ENCODE measurements at places on chromosomes 2 and 18.

- DNase-seq: no peak
These were observed 56.0 kb upstream of the NFU1 start for GRCh38 chr2:69493268-69493667.

DNA sequence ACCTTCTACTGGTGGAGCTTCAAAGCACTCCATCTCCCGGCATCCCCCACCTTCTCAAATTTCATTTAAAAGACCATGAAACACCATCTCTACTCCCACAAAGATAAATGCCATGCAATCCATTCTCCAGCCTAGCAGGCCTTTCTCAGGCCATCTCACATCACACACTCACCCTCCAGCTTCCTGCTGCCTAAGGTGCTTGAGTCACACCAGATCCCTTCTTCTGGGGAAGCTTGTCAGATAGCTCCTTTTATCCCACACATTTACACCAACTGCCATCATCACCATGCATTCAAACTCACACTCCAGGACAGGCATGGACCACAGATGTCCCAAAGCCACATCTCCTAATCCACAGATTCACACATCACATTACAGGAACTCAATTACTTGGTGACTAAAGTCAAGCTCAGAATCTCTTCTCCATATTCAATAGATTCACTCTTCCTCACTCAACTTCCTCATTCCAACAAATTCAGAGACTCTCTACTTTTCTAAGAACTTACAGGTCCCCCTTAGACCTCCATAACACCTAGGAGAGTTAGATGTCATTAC lies 292.5 kb downstream of the TNS1 start:
- no peak for DNase-seq

GRCh38 chr2:226227341-226227740 lies 572.3 kb downstream of the IRS1 start:
- no peak for DNase-seq

DNA sequence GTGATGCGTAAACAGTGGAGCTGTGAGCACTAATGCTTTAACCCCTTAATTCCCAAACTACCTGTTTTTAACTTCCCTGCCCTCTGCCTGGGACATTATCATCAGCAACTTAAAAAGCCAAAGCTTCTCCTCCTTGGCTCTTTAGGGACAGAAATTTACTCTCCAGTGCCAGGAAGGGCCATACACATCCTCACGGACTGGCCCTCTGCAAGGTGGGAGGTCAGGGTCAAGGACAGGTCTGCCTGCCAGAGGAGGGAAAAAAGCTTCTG lies 21.5 kb downstream of the KCTD1 start:
- no peak for DNase-seq

- no peak for DNase-seq
These were observed 109.6 kb upstream of the SPOPL start for GRCh38 chr2:138391946-138392345.

DNA sequence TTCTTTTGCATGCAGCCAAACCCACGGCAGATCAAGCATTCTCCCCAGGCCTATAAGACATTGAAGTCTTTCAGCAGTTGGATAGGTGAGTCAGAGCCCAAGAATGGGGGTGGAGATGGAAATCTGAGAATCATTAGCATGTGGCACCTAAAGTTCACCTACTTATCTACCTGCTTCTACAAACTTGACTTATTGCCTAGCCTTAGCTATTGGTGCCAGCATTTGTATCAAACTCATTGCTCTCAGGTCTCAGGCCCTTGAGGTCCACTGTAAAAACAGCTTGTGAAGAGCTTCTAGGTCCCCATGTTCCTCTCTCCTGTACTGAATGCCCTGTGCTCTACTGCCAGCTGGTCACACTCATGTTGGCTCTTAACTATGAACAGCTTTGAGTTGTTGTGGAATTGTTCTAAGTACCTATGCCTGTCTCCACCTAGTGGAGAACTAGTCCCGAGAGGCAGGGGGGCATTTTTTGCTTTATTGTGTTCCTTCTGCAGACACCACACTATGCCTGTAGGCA lies 278.4 kb upstream of the SPRED2 start:
- no peak for DNase-seq

GRCh38 chr2:231472816-231473215 lies 8.5 kb upstream of the NCL start:
- DNase-seq: no peak

DNA sequence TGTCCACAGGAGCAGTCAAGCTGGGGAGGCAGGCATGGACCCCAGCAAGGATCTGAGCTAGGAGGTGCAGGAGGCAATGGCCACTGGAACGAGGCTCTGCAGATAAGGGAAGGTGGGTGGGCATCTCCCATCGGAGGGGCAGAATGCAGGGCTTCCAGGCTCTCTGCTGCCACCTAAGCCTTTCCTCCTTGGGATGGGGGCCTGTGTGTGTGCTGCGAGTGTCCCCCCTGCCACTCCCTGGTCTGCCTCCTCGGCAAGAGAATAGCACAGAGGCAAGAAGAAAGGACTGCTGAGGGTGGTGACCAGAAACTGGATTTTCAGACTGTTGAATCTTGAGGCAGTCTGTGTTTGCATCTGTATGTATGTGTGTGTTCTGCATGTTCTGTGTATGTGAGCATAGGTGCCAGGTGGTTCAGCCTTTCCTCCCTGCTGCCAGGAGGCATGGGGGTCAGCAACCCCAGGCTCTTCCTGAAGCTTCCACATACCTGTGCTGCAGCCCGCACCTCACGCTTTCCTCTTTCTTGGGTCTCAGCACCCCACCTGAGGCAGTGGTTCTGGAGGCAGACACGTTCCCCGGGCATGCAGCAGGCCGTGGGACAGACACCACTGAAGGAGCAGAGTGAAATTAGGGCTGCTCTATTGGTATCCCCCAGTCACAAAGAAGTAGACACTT lies 86.7 kb downstream of the EPAS1 start:
- DNase-seq: no peak

DNA sequence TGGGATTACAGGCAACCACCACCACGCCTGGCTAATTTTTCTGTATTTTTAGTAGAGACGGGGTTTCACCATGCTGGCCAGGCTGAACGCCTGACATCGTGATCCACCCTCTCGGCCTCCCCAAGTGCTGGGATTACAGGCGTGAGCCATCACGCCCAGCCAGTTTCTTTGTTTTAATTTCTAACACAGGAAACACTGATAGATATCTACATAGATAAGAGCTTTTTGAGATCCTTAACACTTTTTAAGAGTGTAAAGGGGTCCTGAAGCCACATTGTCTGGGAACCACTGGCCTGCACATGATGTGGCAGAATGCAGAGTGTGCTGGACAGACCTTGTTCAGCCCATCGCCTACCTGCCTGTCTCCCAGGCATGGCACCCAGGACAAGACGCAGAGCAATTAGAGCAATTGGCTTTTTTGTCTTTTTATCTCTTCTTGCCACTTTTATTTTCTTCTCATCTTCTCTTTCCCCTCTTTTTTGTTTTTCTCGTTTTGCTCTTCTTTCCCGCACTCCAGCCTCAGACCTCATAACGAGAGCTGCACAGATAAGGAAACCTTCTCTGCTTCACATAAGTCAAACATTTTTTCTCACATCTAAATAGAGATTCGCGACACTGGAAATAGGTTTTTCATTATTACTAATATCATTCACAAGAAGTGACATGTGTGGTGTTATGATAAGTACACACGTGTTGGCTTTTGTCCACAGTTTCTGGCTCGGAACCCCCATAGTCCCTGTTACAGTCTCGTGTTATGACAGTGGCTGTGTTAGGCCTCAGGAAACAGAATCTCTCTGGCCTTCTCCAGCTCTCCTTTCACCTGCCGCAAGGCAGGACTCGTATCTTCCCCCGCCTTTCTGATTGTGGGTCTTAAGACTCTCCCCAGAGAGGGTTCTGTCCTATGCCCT lies 25.2 kb upstream of the GPR55 start:
- DNase-seq: no peak

DNA sequence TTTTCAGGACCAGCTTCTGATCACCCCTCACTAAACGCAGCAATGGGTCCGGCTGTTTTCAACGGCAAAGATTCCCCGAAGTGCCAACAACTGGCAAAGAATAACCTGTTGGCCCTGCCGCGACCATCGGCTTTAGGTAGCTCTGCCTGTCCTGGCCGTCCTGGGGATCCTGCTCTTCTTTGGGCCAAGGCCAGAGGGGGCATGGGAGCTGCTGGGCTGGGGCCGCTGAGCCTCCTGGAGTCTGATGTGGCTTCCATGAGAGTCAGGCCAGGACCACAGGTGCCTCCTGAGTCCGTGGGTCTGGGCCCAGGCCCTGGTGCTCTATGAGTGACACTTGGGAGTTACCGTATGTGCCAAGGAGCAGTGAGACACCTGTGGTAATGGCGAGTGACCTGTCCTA lies 46.9 kb downstream of the GREB1 start:
- DNase-seq: no peak

GRCh38 chr2:96888072-96889011 lies 18.5 kb upstream of the SEMA4C start:
- no peak for DNase-seq

GRCh38 chr2:16408331-16409005 lies 257.2 kb downstream of the CYRIA start:
- no peak for DNase-seq

DNA sequence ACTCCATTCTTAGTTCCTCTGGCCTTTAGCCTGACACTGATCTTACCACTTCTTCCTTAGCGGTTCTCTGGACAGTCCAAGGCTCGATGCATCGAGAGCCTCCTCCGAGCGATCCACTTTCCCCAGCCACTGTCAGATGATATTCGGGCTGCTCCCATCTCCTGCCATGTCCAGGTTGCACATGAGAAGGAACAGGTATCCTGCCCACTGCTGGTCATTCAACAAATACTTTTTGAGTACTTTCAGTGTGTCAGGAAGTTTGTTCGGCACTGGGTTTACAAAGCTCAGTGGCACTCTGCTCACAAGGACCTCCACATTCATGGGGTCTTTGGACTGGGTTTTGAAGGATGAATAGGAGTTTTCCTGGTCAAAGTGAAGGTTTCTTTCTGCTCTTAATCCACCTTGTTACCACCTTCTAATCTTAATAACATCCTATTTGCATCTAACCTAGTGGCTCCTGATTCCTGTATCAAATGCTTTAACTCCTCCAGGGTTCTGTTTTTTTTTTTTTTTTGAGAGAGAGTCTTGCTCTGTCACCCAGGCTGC lies 25.8 kb downstream of the GCKR start:
- no peak for DNase-seq

DNA sequence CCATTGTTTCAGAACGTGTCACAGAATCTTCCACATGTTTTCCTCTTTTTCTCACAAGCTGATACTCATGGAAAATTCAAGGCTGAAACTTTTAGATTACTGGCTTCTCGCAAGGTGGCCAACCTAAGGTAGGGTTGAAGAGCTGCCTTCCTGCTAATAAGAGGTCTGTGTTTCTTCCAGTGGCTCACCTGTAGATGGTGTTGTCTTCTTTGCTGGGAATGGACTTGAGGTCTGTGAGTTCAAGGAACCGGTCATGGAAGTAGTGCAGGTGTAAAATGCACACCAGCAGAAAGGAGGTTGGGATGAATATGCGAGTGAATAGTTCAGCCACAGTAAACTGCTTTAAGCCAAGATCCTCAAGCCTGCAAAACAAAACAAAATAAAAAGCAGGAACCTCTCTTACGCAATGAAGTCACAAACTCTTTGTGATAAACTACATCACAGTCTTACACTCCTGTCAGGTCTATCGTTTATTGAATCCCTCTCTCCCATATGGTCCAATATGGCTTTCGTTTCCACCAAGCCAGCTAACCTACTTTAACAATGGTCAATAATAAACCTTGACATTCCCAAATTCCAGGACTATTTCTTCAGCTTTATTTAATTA lies 258.9 kb downstream of the NAPG start:
- no peak for DNase-seq

GRCh38 chr2:1698188-1698945 lies 45.9 kb downstream of the PXDN start:
- DNase-seq: no peak

DNA sequence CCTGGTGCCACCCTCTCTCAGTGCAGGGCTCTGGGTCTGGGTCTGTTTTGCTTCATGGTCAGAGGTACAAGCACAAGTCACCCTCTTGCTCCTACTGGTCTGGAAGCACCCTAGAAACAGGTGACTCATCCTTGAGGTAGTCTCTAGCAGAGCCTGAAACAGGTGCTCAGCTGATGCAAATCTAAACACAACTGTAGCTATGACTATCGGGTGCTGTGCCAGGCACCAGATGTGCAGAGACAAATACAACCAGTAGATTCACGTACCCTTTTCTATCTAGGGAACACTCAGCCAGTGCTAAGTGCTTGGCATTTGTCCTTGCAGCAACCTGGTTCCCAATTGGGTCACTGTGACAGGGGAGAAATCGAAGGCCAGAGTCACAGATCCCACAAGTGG lies 140.9 kb upstream of the MYCN start:
- no peak for DNase-seq

DNA sequence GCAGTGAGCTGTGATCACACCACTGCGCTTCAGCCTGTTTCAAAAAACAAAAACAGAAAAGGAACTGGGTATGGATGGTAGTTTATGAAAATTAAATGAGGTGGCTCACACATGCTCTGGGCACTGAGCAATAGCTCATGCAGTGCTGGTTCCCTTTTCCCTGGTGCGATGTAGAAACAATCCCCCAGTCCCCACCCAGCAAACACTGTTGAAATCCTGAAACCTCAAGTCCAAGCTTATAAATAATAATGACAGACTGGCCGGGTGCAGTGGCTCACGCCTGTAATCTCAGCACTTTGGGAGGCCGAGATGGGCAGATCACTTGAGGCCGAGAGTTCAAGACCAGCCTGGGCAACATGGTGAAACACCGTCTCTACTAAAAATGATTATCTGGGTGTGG lies 55.4 kb upstream of the SMAD2 start:
- no peak for DNase-seq

GRCh38 chr2:163605779-163606178 lies 130.0 kb downstream of the FIGN start:
- no peak for DNase-seq

- no peak for DNase-seq
These were observed 140.6 kb downstream of the FAM124B start for GRCh38 chr2:224261326-224261725.

DNA sequence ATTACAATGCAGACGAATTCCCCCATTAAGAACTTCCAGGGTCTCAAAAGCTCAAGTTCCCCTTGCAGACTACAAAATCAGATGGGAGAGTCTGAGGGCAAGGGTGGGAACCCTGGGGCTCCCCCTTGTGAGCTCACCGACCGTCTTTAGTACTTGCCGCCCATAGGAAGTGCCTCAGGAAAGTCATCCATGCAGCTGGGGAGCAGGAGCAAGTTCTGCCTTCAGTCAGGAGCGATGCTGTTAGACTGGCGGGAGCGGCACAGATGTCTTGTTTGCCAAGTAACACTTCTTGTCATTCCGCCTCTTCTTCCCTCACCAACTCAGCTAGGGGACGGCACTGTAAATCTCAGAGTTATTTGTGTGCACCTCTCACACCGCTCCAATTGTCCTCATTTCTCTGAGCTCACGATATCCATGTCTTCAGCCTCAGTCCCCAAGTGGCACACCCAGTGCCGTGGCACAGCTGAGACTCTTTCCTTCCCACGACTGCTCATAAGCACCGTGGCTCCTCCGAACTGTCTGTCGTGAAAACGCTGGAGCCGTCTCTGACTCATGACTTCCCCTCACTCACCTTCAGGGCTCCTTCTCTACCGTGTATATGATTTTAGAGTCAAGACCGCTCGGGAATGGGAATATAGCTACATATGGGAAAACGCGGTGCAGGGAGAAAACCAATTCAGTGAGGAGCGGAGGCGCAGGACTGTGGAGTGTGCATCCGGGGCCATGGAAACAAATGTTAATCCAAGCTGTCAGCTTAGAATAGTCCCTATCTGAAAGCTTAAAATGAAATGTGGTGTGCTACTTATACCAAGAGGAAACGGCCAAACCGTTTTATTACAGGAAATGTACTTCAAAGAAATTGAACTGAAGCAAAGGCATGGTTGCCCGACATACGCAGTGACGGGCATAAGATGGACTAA lies 34.0 kb downstream of the UXS1 start:
- DNase-seq: peak; percentile 35
